ENCODE measurements at places on chromosomes 3 and 15. TPM values are rescaled to one million over a fixed set of nuclear protein-coding genes. Genes with fewer than 3 reads are reported as not detected.

Gene PSMA4
- total RNA-seq = 208 TPM

Gene GPR176
- total RNA-seq = 194 TPM

Gene LMCD1
- total RNA-seq = 50.0 TPM

DNA sequence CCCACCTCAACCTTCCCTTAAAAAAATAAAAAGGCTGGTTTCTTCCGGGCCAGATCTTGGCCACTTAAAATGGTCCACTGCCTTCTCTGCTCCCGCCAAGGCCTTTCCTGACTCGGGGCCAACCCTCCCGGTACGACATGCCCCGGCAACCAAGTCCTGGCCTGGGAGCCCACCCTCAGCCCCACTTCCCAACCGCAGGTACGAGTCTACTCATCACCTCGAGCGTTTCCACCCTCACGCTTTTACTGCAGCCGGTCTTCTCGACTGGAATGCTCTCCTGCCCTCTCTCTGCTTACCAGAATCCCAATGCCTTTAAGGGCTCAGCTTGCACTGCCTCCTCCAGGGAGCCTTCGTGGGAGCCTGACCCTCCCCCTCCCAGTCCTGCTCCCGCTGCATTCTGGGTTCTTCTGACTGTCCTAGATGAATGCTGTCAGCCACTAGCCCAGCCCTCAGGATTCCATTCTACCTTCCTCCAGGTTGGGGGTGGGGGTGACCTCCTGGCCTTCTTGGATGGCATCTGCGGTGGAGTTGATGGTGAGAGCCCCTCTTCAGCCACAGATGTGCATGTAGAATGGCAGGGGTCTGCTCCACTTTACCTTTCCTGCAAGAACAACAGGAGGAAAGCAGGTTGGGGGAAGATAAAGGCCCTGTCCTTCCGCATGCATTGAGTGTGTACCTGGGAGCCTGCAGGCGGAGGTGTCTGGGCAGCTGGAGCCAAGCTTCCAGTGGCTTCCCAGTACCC lies 1.1 kb upstream of the CSRNP1 start:
- DNase-seq = no peak
